ENCODE measurements at places on chromosomes 11 and 22.

DNA sequence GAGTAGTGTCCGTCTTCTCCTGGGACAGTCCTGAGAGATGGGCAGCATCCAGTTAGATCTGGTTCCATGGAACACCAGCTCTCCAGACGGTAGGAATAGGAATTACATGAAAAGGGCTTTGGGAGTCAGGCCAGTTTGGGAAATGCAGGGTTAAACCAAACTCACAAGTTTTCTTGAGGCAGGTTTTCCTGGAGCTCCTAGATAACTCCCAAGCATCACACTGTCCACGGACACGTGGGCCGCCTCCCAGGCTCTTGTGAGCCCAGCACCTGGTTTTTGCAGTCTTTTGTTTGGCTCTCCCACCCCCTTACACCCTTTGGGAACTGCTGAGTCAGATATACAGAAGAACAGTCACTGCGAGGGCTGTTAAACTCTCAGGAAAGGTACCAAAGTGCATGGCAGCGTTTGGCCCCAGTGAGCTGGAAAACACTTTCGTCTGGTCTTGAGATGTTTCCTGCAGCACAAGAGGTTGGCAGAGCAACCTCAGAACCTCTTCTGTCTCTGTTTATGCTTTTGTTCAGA is 90.0 kb downstream of the BCR start:
- no peak for DNase-seq

- DNase-seq: no peak
These were observed 483 bp upstream of the ABTB2 start for GRCh38 chr11:34358258-34358727.

DNA sequence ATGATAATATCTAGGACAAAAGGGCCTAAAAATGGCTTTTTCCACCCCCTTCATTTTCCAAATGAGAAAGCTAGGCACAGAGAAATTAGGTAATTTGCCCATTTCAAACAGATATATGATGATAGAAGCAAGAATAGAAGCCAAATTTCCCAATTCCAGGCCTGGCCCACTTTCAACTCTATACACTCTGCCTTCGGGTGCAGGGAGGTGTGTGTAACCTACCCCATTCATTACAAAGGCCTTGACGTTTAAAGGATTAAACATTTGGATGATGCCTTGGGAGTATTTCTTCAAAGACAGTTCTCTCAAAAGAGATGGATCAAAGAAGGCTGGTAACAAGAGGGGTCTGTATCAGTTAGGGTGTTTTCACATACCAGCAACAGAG is 134.1 kb downstream of the CCDC34 start:
- no peak for DNase-seq

DNA sequence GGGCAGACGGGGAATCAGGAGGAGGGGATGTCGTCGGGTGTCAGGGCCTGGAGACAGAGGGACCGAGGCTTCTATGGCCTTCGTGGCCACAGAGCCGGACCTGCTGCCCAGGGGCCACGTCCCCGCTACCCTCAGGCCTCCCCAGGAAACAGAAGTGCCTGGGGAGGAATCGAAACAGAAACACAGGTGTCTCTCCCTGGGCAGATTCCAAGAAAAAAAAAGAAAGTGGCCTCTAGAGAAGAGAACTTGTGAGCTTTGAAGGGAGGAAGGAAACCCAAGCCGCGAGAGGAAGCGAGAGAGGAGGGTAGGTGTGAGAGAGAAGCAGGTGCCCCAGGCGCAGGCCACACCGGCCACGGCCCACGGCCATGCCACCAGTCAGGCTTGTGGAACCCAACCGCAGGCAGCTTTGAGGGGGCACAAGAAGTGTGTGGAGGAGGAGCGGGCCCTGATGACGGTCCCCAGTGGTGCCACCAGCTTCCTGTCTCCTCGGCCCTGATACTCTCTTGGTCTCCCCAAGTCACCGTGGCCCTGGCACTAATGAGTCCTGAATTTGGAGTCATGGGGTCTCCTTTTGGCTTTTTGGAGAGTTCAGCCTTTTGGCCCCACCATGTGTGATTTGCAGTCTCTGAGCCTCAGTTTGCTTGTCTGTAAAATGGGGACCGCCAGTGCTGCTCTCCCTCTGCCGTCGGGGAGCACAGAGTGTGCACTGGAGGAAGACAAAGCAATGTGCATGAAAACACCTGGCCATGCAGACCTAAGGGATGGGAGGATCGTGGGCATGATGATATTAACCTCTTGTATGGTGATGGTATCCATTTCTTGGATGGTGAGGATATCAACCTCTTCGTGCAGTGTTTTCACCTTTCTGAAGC is 25.2 kb downstream of the LIF start:
- DNase-seq: peak; percentile 90

DNA sequence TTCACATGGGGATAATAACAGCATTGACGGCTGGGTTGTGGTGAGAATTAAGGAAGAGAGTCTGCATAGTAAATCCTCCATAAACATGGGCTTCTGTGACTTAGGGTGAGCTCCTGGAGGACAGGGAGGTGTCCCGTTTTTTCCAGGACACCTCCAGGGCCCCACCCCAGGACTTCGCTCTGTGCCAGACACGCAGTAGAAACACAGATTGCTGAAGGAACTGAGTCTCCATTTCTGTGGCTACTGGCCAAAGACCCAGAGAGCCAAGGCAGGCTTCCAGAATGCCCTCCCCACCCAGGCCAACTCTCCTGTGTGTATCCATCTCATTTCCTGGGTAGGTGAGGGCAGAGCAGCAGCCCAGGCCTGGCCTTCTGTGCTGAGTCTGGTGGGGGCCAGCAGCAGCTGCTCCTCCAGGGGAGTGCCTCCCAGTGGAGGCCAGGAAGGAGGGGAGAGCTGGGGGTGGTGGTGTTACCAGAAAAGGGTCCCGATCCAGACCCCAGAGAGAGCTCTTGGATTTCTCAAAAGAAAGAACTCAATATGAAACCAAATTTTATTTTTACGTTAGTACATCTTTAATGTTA is 9.5 kb upstream of the RFPL3 start:
- DNase-seq: no peak

- DNase-seq: no peak
These were observed 46.0 kb downstream of the SC5D start for GRCh38 chr11:121338536-121338935.

DNA sequence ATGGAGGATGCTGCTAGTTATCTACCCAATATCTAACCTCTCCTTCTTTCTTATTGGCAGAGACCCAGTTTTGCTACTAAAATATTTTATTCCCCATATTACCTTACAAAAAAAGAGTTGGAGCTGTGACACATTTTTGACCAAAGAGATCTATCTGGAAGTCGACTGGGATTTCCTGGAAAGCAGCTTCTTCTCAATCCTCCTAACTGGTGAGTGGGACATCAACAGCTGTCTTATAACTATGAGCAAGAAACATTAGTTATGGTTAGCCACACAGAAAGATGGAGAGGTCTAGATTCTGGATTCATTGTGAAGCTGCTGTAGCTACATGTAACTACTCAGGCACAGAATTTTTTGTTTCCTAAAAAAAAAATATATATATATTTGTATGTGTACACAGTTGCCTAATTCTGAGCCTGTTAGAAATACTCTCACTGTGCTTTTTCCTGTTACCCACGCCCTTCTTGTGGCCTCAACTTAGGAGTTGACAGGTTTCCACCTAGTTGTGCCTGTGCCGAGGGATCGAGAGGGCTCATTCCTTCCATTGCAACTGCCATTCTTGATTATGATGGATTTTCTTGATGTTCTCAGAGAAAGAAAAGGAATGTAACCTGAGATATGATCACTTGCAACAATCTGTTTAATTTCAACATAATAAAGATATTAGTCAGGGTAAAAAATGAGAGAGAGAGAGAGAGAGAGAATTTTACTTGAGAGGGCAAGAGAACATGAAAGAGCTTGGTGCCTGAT is 142.0 kb downstream of the SLC17A6 start:
- no peak for DNase-seq

GRCh38 chr11:84922836-84923235 is 704.3 kb downstream of the DLG2 start:
- no peak for DNase-seq

- no peak for DNase-seq
These were observed 18.6 kb downstream of the GLB1L2 start for GRCh38 chr11:134350381-134350780.

DNA sequence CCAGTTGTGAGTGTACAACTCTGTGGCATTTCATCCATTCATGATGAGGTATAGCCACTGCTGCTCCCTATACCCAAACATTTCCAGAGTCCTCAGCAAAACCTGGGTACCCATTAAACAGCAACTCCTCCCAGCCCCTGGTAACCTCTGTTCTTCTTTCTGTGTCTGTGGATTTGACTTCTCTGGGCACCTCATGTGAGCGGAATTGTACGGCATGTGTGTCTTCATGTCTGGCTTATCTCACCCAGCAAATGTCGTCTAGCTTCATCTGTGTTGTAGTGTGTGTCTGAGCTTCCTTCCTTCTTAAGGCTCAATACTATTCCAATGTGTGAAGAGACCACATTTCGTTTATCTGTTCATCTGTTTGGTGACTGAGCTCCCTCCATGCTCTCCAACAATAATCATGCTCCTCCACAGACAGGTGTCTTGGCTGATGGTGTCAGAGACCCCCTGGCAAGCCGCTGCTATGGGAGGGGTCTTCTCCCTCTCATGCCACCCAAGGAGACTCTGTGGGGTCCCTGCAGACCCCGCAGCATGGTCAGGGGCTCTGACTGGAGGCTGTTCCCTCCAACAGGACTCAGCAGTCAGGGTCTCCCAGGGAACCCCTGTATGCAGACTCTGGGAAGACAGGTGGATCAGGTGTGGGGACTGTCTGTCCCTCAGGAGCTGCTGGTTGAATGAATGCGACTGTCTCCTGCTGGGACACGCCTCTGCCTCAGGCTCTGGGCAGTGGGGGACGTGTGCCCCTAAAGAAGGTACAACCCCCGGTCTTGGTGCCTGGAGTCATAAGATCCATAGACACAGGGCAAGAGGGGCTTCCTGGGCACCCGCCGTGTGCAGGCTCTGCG is 52.7 kb downstream of the SMIM38 start:
- DNase-seq: no peak

DNA sequence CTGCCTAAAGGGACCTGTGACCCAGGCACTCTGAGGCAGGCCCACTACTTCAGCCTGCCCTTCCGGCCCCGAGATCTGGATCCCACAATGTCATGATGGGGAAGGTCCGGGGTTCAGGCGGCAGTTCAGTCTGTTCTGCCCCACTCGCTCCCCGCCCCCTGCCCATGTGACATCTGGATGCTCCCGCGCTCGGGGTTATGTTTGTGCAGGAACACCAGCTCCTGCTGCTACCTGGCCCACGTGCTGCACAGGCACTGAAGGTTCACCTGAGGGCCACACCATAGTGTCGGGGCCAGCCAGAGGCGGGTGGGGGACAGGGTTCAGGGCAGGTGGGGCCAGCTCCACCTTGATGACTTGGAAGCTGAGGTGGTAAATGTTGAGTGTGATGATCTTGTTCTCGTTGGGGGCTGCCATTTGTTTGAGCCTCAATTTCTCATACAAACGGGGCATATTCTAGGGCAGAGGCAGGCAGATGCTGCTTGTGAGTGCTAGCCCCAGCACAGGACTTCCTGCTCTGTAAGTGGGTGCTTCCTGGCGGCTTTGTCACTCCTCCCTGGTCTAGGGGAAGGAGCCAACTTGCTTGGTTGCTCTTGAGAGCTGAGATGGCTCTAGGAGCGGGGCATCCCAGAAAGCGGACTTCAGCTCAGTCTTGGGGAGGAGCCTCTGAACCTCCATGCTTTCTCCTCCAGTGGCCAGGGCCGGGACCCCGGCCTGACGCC is 4.4 kb upstream of the SIPA1 start:
- DNase-seq: no peak

GRCh38 chr11:112163875-112164685 is at the start of gene IL18:
IL18 (minus strand) TSS chr11:112164094; CDS start chr11:112155053, 9,041 bp downstream.
- peak; percentile 23 for DNase-seq

- peak; percentile 36 for DNase-seq
These were observed 1.4 kb downstream of the FLRT1 start for GRCh38 chr11:64037027-64037634.

GRCh38 chr11:83612891-83613766 is 327.0 kb upstream of the CCDC90B start:
- no peak for DNase-seq

DNA sequence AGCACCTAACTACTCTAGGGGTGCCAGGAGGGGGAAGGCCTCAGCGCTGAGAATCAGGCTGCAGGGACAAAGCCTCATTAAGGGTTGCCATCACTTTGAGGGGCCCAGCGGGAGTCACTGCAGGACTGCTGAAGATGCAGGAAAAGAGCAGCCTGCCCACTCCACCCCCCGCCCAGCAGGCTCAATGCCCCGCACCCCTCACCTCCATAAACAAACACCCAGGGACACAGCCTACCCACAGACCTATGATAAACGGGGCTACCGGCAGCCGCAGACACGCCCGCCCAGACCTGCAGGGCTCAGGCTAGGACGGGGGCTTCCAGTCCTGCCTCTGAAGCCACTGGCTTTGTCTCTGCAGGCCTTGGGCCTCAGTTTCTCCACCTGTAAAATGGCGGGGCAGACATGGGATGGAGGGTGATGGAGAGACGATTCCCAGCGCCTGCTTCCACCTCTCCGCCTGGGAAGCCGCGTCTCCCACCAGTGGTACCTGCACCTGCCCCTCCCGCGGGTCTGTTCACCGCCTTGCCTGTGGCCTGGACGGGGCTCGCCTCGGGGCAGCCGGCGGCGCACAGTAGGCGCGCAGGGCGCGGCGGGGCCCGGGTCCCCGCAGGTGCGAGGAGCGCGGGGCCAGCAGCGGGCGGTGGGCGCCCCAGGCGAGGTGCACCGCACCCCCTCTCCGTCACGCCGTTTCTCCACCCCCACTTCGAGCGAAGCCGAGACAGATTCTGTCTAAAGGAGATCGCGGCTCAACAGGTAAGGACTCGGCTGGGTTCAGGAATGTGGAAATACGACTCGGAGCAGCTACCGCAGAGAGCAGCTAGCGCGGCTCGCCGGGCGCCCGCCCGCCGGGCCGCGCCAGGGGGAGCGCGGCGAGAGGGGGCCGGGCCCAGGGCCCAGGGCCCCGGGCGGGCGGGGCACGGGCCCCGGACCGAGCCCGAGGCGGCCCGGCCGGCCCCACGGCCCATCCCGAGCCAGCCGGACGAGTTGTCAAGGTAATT is 1.5 kb downstream of the WNT7B start:
- peak; percentile 54 for DNase-seq

GRCh38 chr22:37454857-37455686 is 27.8 kb upstream of the ELFN2 start:
- DNase-seq: peak; percentile 39

GRCh38 chr11:79536155-79536917 is 95.5 kb upstream of the TENM4 start:
- no peak for DNase-seq

GRCh38 chr11:94295534-94295933 is 8.8 kb upstream of the IZUMO1R start:
- DNase-seq: no peak

GRCh38 chr11:19102521-19102900 is 14.5 kb upstream of the ZDHHC13 start:
- no peak for DNase-seq

- DNase-seq: no peak
These were observed 1780.5 kb downstream of the LRRC4C start for GRCh38 chr11:39678996-39679395.

DNA sequence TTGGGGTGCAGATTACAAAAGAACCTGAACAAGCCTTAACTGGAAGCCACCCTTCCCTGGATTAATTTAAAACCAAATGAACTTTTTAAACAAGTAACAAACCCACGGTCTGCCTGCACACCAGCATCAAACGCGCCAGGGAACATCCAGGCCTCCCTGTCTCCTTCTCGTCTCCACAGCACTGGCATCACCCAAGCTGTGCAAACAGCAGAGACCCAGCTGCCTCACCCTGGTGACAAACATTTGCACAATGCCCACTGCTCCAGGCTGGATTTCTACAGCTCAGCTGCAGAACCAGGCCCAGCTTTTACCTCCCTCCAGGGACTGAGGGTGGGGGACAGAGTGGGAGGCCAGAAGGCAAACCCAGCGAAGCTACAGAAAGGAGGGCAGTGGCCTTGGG is 7.0 kb downstream of the RPL3 start:
- no peak for DNase-seq

GRCh38 chr11:95863486-95864140 is 60.3 kb downstream of the MTMR2 start:
- no peak for DNase-seq

All from RPMI8226 (cell line).